GM13977 (cell line): ENCODE measurements at places on chromosomes 3 and 15.

- DNase-seq = no peak
Observed at GRCh38 chr15:73330206-73331051, 38.3 kb downstream of the HCN4 start.

DNA sequence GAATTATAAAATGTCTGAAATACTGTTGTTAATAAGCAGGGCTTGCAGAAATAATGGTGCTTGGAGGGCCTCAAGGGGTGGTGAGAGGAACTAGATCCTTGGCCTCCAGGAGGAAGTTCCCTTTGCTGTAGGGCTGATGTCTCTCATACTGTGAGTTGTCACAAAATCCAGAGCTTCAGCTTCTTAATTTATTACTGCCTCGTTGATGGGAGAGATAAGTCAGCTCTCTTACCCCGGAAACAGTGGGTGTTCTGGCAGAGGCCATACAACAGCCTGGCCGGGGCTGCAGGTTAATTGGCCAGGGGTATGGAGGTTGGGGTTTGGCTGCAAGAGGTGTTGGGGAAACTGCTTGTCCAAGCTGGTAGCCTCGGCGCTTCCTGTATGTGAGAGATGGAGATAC lies 15.5 kb downstream of the MAPKAPK3 start:
- DNase-seq = no peak

DNA sequence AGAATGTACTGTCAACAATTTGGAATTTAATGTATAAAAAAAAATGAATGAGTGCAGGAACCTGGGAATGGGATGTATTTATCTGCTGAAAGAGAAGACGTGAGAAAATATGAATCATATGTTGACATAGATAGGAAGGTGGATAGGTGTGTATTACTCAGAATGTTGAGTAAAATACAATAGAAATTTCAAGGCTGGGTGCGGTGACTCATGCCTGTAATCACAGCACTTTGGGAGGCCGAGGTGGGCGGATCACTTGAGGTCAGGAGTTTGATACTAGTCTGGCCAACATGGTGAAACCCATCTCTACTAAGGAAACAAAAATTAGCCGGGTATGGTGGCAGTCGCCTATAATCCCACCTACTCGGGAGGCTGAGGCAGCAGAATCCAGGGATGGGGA lies 202.8 kb downstream of the CADM2 start:
- DNase-seq = no peak

- DNase-seq = no peak
Observed at GRCh38 chr3:89562373-89562772, 455.0 kb downstream of the EPHA3 start.

DNA sequence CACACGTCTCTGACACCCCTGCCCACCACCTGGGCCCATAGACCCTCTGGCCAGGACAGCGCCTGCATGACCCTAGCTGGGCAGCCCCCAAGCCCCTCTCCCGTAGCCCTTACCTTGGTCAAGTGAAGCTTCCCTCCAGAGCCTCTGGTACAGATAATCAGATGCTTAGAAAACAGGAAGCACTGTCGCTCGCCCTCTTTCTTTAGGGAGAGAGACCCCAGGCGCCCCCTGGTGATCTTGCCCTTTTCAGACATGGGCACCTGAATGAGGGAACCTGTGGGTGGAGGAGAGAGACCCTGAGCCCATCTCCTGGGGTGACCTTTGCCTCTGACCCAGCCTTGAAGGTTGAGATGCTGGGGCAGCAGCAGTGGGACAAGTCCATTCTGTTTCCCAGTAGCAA lies 65.4 kb downstream of the RASGRF1 start:
- peak; percentile 43 for DNase-seq

GRCh38 chr15:51838270-51838669 lies 8.8 kb downstream of the TMOD3 start:
- no peak for DNase-seq

DNA sequence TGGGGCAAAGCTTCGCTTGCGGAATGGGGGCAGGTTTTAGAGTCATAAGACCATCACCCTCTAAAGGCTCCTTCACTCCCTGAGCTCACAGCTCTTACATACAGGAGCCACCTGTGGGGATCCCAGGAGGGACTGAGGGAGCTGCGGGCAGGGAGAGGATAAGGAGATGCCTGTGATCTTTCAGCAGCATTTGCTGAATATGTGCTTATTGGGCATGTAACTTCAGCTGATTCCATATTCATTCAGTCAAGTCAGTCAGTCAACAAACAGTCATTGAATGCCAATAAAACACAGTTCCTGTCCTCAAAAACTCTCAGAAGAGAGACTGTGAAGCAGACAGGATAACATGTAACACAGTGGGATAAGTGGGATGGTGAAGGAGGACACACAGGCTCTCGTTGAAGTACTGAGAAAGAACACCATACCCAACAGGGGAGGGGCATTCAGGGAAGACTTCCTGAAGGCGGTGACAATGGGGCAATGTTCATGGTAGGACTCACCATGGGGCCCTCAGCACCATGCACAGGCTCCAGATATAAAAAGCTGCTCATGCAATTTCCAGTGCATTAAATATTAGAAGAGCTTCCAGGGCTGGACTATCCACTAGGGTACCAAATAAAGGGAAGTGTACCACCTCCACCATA lies 240.9 kb downstream of the UACA start:
- no peak for DNase-seq

GRCh38 chr3:14039149-14039548 lies 85.5 kb downstream of the CHCHD4 start:
- DNase-seq = no peak

DNA sequence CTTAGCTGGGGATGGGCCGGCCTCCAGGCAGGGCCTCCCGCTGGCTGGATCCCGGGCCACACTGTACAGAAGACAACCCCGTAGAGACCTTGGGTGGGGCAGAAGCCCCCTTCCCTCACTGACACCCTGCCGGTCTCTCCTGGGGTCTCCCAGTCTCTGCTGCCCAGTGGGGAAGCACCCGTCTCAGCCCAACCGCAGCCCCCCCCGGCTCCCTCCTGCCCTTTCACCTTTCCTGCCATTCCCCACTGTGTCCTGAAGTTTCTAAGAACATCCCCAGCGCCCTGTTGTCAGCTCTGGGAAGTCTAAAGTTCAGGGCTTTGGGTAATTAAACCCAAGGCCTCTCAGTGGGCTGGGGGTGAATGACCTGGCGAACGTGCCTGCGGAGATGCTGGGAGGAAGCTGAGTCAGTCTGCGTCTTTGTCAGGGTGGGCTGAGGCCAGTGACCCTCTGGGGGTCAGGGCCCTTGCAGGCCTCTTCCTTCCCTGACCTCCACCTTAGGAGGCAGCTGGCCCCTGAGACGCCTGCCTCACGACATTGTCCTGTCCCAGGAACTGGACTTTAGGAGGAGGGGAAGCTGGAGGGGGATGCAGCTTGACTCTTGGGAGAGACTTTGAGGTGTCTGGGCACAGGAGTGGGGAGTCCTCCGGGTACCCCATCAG lies 1.4 kb upstream of the SLC51A start:
- DNase-seq = no peak

DNA sequence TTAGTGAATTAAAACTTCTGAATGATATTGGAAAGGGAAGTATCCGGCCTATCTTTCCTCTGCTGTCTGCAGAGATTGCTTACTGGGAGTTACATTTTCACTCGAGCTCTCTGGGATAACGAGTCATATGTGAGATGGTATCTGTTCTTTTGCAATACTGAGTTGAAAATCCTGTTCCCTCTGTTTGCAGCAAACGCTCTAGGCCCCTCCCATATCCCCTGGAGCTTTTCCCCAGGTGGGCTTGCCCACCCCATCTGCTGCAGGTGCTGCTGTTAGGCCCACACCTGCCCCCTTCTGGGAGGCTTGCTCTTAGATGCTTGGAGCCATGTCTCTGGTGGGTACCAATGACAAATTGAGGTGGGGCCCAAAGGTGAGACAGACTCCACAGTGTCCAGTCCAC lies 42.7 kb upstream of the MTMR10 start:
- DNase-seq = no peak

- peak; percentile 12 for DNase-seq
Observed at GRCh38 chr3:31768479-31769125, 212.5 kb downstream of the OSBPL10 start.

- no peak for DNase-seq
Observed at GRCh38 chr3:3783696-3784095, 15.5 kb upstream of the LRRN1 start.

- DNase-seq = no peak
Observed at GRCh38 chr15:27238209-27238608, 267.2 kb downstream of the GABRG3 start.

DNA sequence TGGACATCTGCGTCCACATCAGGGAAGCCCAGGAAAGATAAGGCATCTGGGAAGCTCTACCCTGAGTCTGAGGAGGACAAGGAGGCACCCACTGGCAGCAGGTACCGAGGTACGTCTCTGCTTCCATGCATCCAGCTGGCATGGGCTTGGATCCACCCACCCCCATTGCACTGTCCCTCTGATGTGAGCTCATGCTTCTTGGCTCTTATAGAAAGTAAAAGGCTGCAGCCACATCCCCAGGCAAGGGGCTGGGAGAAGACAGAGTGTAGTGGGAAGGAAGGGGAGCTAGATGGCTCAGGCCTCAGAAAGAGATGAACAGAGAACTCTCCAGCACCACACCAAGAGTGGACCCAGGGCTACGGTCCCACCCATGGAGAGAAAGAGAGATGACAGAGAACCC lies 18.2 kb downstream of the PTH1R start:
- DNase-seq = no peak

DNA sequence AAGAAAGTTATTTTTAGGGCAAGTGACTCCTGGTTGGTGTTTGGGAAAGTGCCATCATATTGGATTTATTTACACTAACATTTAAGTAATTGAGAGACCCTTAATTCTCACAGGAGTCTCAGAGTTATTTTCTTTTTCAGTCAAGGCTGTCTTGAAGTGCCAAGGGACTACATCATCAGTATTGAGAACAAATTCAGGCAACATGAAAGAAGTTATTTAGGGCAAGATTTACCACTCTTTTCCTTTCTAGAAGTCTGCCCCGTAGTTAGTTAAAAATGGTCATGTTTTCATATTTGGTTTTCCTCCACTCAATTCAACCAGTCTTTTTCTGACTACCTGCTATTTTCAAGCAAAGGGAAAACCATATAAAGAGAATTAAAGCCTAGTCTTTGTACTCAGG lies 6.1 kb downstream of the B4GALT4 start:
- no peak for DNase-seq

DNA sequence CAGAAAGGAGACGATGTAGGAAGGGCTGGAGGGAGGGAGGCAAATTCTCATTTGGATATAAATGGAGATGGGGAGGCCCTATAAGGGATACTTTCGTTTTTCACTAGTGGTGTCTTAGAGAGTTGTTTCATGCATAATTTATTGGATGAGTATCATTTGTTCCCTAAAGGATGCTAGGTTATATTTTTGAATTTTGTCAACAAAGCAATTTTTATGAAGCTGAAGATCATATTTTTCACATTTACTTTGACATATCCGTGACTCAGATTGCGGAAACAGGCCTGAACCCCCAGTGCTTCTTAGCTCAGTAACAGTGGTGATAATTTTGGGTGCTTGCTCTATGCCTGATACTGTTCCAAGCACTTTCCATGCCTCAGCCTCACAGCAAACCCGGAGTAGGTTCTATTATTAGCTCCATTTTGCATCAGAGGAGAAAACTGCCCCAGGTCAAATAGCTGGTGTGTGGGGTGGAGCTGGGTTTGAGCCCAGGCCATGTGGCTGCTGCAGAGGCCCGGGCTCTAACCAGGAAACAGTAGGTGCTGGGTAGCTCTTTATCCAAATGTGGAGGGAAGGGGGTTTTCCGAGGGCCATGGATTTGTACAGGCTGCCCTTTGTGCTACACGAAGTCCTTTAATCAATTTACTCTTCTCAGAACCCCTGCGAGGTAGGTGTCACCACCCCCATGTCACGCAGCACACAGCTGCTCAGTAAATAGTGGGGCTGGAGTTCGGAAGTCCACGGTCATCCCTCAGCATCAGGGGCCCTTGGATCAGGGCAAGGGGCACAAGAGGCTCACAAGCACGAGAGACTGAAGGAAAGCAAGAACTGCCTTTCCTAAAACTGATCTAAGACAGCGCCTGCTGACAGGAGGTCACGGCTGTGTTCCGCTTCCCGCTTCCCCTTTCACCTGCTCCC lies 99.1 kb downstream of the SLC49A4 start:
- no peak for DNase-seq

DNA sequence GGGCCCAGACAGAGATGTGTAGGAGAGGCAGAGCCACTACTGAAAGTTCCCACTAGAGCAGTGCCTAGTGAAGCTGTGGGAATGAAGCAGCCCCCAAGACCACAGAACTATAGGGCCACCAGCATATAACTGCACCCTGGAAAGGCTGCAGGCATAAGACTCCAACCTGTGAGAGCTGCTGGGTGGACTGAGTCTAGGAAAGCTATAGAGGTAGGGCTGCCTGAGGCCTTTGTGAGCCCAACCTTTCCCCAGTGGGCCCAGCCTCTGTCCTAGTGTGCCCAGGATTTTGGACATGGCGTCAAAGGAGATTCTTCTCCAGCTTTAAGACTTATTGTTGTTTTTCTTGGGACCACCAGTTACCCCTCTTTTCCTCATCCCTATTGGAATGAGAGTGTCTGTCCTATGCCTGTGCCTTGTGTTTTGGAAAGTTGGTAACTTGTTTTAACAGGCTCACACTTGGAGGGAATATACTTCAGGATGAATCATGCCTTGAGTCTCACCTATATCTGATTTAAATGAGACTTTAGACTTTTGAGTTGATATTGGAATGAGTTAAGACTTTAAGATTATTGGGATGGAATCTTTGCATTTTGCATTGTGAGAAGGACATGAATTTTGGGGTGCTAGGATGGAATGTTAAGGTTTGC lies 28.1 kb downstream of the SLMAP start:
- no peak for DNase-seq
